ENCODE measurements at places on chromosomes 2 and 18.

- no peak for DNase-seq
Measured at GRCh38 chr2:160306985-160307384, 106.9 kb upstream of the ITGB6 start.

- DNase-seq = no peak
Measured at GRCh38 chr2:39679805-39680204, 14.1 kb downstream of the TMEM178A start.

GRCh38 chr2:217711188-217711587, 291.6 kb downstream of the TNS1 start:
- DNase-seq = peak; percentile 28

DNA sequence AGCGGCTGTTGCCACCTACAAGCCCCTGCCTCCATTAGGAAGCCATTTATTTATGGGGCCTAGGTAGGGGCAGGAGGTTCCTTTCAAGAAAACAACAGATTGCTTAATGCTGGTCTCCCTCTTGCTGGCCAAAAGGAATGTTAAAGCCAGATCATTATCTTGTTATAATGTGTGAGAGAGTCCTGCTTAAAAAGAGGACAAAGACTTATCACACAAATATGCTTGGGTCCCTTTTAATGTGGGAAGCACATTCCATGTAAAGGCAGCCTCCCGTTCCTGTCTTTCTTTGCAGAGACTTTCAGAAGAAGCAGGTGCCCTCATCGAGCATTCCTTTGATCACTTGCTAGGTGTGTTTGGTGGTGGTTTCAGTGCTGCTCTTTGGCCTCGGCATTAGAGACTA, 76.4 kb downstream of the AGAP1 start:
- peak; percentile 46 for DNase-seq

- no peak for DNase-seq
Measured at GRCh38 chr2:44793322-44793870, 148.1 kb upstream of the SIX3 start.

Data from ELF-1 (cell line).